ENCODE measurements at places on chromosomes 12 and 14.

- DNase-seq = no peak
Observed at GRCh38 chr12:113019025-113019424, 37.5 kb upstream of the DTX1 start.

DNA sequence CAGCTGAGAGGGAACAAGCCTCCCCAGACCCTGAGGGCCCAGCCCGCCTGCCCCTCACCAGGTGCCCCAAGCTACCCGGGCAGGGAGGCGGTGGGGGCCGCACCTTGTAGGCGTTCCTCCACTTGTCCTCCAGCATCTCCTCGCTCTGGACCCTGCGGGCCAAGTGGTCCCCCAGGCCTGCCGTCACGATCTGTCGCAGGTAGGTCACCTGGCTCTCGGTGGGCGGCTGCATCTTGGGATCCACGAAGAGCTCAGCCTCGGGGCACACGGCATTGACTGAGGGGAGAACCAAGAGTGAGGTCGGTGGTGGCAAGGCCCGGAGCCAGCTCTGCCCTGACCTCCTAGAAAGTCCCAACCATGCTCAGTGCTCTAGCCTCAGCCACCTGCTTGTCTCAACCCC lies 36.6 kb downstream of the DHX37 start:
- DNase-seq = peak; percentile 29

DNA sequence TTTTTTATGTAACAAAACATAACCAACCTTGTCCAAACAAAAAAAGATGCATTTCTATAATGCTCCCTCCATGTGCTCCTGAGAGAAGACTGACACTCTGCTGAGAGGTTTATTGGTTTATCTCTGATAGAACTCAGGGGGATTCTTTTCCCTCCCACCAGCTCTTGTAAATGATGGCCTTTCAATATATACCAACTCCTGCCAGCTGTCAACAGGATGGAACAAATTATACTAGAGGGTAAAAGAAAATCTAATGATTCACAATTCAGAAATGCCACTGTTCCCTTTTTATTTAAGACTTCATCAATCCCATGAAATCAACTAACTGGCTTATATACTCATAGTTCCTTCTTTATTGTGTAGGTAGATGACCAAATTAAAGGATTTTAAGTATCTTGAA lies 25.4 kb downstream of the PSMC1 start:
- DNase-seq = no peak

DNA sequence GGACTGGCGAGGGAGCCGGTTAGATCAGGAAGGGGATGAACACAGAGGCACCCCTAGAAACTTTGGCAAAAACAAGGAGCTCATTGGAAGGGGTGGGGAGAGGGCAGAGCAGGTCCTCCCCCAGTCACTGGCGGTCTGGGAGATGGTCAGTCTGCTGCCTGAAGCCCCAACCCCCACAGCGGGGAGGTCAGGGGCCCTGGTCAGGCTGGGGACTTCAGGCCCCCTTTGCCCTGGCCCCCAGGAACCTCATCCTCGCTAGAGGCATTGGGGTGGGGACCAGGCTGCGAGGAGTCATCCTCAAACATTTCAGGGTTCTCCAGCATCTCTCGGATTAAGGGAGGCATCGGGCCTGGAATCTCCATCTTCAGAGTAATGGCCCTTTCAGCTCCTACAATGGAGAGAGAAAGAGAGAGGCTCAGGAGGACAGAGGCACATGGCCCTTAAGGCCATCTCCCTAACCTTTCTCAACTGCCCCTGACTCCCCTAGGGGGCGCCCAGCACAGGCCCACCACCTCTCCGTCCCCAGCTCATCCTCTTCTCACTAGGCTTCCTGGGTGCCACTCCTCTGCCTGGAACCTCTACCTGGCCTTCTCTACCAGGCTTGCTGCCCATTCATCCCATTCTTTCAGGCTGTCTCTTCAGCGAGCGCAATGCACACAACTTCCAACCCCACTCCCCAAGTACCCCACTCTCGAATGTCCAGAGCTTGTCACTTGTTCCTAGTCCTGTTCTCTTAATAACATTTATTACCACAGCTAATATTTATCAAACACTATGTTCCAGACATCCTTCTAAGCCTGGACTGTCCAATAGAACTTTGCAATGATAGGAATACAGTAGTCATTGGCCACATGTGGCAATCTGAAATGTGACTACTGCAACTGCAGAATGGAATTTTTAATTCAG lies 4.7 kb upstream of the ITGB7 start:
- DNase-seq = peak; percentile 68

DNA sequence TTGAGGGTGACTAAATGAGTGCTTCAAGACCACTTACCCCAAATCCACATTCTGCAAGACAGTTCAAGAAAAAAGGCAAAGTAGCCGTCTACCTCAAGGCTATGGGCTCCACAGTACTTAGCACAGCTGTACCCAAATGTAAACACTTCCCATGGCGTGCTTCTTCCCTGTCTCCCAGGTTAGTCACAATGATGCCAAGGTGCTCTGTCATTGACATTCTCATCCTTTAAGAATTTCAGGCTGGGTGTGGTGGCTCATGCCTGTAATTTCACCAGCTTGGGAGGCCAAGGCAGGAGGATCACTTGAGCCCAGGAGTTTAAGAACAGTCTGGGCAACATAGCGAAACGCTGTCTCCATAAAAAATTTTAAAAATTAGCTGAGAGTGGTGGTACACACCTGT lies 51.2 kb upstream of the CERS5 start:
- DNase-seq = no peak
